ENCODE measurements at places on chromosomes 3 and 15.

DNA sequence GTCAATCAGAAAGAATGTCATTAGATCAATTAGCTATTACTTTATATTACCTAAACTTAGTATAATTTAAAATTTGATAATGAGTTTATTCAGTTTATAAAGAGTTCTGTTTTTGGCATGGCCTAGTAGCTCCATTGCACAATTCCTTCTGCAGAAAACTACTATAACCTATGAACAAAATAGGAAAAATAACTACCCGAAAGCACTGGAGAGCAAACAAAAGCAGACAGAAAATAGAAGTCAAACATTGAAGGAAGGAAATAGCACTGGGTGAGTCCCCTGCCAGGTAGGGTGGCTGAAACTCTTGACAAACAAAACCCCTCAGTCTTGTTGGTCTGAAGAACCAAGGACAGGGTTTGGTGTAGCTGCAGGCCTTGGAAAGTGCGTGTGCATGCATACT, 37.5 kb downstream of the CMC1 start:
- no peak for DNase-seq

DNA sequence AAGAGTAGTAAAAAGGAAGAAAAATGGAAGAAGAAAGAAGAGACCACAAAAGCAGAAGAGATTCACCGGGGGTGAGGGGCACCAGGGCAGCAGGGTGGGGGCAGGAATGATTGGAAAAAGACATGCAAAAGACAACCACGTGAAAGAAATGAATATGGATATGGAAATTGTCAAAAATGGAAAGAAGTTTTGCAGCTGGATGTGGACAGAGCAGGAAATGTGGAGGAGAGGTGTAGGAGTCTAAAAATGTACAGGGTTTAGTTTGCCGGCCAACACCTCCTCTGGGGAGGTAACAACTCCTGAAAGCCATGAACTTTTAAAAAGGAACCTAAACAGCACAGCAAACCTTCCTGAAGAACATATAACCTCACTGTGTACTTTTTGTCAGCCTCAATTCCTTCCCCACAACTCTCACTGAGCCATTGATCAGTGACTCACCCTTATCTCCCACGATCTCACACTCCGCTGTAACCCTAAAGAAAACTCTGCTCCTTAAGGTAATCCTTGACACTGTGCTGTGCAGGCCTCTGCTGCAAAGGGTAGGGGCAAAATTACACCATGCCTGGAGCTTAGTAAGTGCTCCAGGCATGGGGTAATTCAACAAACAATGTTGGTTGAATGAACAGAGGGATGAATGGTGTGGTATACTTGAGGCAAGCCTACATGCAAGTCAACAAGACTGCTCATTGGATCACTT, 100.2 kb upstream of the BOC start:
- no peak for DNase-seq

DNA sequence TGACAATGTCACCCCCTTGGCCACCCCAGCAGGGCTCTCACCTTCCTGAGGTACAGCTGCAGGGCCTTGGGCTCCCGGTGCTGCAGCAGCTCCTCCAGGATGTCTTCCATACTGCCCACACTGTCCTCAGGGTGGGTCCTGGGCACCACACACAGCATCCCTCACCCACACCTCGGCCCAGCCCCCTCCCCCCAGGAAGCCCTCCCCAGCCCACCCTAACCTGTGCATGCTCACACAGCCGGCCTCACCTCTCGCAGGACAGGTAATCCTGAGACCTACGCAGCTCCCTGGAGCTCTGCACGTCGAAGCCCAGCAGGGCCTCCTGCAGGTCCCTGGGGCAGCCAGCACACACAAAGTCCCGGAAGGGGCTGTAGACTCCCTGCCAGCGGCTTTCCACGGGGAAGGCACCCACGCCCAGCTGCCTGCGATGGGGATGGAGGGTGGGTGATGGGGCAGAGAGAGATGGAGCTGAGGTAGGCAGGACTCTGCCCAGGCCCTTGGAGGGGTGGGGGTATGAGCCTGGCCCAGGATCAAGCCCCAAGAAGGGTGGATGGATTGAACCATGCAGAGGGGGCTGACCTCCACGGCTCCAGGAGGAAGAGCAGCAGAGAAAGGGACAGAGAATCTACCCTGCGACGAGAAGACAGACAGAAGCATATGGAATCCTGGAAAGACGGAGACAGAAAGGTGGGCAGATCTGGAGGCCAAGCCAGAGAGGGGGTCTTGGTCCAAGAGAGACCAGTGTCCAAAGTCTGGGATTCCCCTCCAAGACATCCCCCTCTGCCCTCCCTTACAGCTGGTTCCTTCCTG, 16.7 kb downstream of the ALS2CL start:
- no peak for DNase-seq

- no peak for DNase-seq
Measured at GRCh38 chr3:30455840-30456239, 150.6 kb upstream of the TGFBR2 start.

- DNase-seq: no peak
Measured at GRCh38 chr3:172051957-172052354, 12.6 kb downstream of the FNDC3B start.

DNA sequence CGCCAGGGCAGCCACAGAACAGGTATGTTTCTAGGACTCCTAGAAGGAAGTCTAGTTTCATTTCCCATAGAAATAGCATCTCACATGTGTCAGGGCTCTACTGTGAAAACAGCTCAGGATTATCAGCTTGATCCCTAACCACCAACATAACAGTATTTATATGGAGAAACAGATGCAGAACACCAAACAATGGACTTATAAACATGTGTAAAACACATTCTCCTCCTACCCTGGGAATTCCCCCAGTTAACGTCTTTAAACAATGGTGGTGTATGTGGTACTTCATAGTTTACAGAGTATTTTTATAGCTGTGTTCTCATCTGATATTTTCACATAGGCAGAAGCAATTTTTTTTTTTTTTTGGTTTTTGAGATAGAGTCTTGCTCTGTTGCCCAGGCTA, 9.7 kb downstream of the TNFSF10 start:
- DNase-seq: no peak

DNA sequence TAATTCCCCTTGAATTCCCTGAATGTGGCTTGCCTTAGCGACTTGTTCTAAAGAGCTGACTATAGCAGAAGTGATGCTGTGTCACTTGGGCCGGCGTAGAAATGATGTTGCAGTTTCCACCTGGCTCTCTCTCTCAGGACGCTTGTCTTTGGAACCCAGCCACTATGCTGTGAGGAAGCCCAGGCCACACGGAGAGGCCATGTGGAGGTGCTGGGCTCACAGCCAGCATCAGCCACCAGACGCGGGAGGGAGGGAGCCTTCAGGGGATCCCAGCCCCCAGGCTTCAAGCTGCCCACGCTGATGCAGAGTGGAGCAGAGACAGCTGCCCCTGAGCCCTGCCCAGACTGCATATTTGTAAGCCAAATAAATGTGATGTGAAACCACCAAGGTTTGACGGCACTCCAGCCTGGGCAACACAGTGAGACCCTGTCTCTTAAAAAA, 18.6 kb downstream of the RNU5B-1 start:
- DNase-seq: no peak

- DNase-seq: no peak
Measured at GRCh38 chr3:31247850-31248562, 284.7 kb upstream of the STT3B start.

- no peak for DNase-seq
Measured at GRCh38 chr3:139506766-139507165, 30.4 kb upstream of the RBP2 start.

DNA sequence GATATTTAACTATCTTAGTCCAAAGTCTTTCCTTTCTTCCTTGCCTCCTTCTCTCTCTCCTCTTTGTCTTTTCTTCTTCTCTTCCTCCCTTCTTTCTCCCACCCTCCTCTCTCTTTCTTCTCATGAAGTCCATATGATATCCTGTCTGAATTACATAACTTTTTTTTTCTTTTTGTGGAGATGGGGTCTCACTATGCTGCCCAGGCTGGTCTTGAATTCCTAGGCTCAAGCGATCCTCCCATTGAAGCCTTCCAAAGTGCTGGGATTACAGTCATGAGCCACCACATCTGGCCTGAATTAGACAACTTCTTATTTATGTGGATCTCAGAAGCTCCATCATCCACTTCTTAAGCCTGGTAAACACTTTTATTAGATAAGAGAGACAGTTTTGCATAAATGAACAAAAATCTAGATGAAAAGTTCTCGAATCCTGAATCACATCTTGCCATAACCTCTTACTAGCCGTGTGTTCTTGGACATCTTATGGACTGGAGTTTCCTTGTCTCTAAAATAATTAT, 206.5 kb downstream of the LPP start:
- no peak for DNase-seq

- no peak for DNase-seq
Measured at GRCh38 chr15:100256970-100257650, 84.7 kb downstream of the ADAMTS17 start.

- no peak for DNase-seq
Measured at GRCh38 chr15:58154769-58155168, 16.6 kb downstream of the AQP9 start.

DNA sequence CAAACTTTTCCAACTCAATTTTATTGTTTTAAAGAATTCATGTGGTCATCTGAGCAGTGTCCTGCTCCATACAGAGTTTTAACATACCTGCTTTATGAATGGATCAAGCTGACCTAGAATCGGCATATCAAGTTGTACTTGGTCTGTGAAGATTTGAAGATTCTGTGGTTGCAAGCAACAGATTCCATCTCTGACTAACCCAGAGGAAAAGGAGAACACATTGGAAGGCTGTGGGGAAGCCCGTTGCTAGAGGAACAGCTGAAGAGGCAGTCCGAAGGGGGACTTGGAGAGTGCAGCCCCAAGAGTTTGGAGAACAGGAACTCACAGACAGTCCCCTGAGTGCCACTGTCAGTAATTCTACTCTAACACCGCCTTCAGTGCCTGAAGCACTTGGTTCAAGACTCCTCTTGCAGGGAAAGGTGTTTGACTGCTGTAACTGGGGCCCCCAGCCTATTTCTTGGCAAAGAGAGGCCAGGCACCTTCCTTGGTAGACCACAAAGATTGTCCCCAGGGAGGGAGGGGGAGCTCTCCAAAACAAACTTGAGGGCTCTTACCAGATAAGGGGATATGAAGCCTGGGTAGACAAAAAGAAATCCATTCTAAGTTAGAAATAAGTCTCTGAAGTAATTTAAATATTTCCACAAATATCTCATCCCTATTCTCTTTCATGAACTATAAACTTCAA, 88.8 kb downstream of the LARS2 start:
- no peak for DNase-seq

GRCh38 chr3:126107957-126108675, 24.2 kb upstream of the SLC41A3 start:
- DNase-seq: no peak

DNA sequence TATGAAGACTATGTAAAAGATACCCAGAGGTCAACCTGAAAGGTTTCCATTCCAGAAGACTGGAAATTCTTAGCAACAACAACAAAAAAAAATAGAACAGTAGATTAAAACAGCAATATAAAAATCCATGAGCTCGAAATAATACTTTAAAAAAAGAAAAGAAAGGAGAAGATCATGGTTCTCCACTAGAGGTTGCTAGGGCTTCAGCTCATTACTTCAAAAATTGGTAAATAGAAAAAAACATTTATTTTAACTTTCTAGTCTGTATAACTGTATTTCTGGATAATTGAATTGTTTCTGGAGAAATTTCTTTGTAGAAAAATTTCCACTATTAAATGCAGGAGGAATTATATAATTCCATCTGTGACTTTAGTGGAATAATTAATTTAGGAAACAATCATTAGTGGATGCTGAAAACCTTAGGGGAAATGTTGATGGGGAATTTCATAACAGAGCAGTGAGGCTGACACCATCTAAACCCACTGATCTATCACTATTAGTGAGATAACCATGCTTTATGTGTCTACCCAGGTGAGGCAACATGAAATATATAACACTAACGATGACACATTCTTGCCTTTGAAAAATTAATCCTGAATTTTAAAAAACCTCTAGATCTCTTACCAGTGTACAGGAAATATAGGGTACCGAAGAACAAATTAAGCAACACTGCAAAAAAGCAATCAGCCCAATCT, 62.5 kb upstream of the SNRK start:
- no peak for DNase-seq

DNA sequence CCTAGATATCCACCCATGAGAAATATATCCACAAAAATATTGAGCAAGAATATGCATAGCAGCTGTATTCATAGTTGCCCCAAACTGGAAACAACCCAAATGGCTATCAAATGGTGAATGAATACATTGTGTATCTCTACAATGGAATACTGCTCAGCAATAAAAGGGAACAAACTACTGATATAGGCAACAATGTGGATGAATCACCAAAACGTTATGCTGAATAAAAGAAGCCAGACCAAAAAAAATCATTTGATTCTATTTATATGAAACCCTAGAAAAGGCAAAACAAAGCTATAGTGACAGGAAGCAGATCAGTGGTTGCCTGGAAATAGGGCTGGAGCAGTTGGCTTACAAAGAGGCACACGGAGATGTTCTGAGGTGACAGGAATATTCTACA, 15.5 kb upstream of the CMTM7 start:
- no peak for DNase-seq

DNA sequence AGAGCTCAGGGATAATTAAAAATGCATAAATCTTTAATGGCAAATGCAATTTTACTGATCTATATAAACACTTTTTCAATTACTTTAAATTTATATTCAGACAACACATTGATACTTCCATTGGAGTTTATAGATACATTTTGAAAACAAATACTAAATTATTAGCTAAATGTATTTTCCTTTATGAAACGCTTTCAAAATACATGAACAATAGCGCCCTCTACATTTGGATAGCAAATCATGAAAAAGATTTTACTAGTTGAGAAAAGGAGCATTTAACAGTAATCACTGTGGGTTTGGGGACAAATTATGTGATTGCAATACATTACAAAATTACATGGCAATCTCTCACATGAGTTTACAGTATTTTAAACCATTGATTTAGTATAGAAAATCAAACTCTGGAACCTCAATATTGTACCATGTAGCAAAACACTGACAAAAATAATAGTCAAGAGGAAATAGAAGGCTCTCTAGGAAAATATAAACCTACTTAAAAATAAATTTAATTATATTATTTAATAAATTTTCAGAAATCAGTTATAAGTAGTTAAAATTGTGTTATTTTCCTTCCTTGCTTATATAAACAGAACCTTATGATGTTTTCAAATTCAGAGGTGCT, 207.9 kb downstream of the ZIC1 start:
- no peak for DNase-seq

DNA sequence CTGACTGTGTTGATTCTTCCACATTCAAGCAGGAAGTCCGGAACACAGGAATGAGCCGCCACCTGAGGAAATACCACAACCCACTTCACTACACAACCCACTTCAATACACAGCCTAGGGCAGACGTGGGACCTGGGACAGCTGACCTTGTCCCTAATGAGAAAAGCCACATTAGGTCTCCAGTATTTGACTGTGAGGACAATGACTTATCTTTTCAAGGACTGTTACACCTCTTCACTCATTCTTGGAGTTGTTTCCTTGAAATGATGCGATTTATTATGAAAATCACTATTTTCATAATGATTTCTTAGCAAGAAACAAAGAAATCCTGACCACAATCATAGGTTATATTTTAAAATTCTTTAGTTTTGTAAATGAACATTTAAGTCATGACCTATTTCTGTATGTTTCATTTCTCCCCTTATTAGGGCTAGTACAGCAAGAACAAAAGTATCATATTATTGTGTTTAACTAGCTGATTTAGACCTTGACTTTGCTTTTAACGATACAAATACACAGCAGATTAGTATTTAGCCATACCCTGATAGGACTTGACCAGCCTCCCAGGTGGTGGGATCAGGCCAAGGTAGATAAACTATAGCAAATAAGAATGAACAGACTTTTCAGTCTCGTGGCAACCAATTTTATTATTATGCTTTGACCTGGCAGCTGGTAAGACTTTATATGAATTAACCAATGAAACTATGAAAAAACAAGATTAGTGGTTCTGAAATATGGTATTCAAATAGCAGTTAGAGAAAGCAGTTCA, 6.0 kb downstream of the RAB27A start:
- DNase-seq: no peak

- DNase-seq: no peak
Measured at GRCh38 chr3:192092388-192093005, 631.5 kb downstream of the PYDC2 start.

Data from activated T-cell treated with anti-CD3 and anti-CD28 coated beads for 1 hour (primary cell).